ENCODE measurements at places on chromosomes 12 and 14.

- peak; percentile 23 for DNase-seq
Observed at GRCh38 chr12:12349711-12350665, at the start of gene MANSC1. MANSC1 (minus strand) TSS chr12:12350242; CDS start chr12:12343314, 6,928 bp downstream.

GRCh38 chr12:55818886-55819285, 1.0 kb downstream of the ORMDL2 start:
- no peak for DNase-seq

GRCh38 chr12:95690861-95691635, 99.5 kb downstream of the NTN4 start:
- DNase-seq = no peak

DNA sequence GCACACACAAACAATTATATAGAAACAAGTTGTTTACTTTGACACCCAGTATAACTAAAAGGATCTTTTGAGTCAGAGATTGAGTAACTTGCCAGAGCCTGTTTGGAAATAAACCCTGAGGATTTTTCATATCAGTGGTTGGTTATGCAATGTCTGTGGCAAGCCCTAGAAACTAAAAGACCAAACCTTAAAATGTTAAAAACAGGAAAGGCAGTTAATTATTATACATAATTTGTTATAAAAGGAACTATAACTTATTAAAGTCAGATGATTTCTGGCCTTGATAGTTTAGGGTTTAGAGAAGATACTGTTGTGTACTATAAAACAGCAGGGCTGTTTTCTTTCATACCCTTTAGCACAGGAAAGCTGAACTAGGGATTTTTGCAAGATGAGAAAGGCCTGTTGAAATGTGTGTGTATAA, 44.1 kb downstream of the PSEN1 start:
- DNase-seq = no peak

GRCh38 chr14:73323896-73324399, 86.6 kb downstream of the PAPLN start:
- DNase-seq = no peak

GRCh38 chr12:132391326-132392041, 62.1 kb upstream of the GALNT9 start:
- DNase-seq = no peak

GRCh38 chr14:44962334-44963043, 499 bp downstream of the TOGARAM1 start:
- DNase-seq = peak; percentile 23

- no peak for DNase-seq
Observed at GRCh38 chr12:106840243-106840642, 65.8 kb downstream of the RIC8B start.

- no peak for DNase-seq
Observed at GRCh38 chr12:105318651-105319483, 11.6 kb upstream of the C12orf75 start.

DNA sequence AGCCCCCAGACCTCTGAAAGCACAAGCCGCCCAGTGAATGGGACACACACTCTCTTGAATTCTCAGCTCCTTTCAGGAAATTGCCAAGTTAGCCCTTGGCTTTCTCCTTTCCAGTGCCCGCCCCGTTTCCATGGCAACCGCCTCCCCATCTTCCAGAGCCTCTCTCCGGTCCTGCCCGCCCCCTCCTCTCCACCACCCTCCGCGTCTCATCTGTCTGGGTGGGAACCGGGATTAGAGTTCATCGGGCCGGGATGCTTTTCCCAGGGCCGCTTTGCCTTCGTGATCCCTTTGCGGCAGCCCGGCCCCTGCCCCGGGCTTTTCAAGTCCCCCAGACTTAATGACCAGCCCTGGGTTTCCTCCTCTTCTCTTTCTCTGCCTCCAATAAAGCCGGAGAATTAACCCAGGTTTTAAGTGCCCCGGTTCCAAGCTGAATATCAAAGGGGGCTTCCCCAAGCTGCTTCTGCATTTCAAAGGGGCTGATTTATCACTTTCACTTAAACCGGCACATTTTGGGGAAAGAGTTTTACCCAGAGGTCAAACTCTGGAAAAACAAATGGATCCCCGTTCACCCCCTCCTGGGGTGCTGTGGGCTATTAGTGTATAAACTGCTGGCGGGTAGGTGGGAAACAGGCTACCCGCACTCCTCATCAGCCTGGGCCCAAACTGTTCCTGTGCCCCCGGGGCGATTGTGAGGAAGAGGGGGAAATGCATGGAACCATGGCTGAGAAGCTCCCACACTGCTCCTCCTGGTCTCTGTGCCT, 101.7 kb downstream of the ZFP36L1 start:
- no peak for DNase-seq

- DNase-seq = no peak
Observed at GRCh38 chr12:57299514-57300016, 48.6 kb upstream of the STAC3 start.

GRCh38 chr14:75993567-75994041, 8.0 kb downstream of the IFT43 start:
- no peak for DNase-seq

DNA sequence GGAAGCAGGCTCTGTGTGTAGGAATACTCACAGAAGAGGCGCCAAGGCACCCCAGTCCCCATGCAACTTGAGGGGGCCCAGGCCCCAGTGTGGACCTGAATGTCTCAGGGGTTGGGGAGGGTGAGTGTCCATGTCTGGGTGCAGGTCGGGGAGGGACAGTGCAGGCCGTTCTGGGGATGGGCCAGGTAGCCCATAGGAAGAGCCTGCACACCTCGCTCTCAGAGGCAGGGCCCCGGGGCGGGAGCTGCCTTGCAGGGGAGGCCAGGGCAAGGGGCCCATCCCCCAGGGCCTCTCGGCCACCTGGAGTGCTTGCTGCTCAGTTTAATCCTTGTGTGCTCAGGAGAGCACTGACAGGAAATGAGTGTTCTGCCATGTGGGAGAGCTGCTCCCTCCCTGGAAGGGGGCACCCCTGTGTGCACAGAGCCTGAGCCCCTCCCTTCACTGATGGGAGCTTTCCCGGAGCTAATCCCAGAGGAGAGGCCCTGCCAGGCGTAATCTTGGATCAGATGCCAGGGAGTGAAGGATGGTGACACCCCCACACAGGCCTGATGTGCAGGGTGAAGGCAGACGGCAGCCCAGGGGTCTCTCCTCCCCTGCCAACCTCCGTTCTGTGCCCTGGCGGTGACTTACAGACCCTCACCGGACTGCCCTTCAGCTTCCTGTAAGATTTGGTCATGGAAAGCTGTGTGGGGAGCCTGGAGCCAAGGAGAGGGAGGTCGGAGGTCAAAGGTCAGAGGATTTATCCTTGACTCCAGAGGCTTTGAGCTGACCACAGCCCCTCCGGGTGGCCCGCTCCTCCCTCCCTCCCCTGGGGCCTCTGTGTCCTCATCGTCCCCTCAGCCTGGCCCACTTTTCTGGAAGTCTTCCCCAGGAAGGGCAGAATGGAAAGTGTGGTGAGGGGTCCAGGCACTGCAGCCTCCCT, 24.4 kb upstream of the FBRSL1 start:
- no peak for DNase-seq

GRCh38 chr14:76430017-76430416, 54.1 kb downstream of the ESRRB start:
- DNase-seq = no peak
